ENCODE measurements at places on chromosomes 12 and 14.

- no peak for DNase-seq
Observed at GRCh38 chr14:47483449-47483848, 192.0 kb downstream of the MDGA2 start.

DNA sequence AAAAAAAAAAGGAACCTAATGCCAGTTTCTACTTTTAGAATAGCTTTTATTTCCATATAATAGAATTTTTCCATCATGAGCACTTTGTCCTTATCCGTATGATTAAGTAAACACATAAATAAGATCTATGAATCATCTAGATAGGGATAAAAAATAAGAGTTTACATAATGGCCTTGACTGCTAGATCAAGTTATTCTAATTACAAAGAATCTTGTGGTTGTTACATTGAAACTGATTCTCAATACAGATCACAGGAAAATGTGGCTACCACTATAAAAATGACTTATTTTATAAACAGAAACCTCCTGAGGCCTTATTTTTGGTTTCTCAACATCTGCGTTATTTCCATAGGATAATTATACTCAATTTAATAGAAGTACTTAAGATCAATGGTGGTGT lies 34.4 kb upstream of the NDUFA12 start:
- no peak for DNase-seq

GRCh38 chr12:27333403-27334009 lies 870 bp downstream of the BMAL2 start:
- no peak for DNase-seq

DNA sequence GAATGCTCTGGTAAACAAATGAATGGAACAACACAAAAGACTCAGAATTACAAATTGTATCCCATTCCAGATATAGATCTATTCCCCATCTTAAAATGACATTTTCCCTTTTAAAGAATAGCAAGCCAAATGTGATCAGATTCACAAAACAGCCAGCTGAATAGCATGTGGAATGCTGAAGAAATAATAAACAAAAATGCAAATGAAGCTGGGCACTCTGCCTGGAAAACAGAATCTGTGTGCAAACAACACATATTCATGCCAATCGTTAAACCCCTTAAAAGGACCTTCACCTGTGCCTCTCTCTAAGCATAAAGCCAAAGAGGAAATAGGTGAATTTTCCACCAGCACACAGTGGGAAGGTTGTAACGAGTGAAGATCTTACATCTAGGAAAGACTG lies 67.9 kb upstream of the PDZRN4 start:
- no peak for DNase-seq

GRCh38 chr12:32106517-32107358 lies at the start of gene BICD1:
BICD1 (plus strand) TSS chr12:32106847; CDS start chr12:32107332, 485 bp downstream.
- DNase-seq: peak; percentile 89

- no peak for DNase-seq
Observed at GRCh38 chr12:62519043-62519442, 52.4 kb downstream of the MON2 start.
